Astrocyte (in vitro differentiated cells and primary cell): ENCODE measurements at places on chromosomes 5 and 9. TPM values are rescaled to one million over a fixed set of nuclear protein-coding genes. Genes with fewer than 3 reads are reported as not detected.

DNA sequence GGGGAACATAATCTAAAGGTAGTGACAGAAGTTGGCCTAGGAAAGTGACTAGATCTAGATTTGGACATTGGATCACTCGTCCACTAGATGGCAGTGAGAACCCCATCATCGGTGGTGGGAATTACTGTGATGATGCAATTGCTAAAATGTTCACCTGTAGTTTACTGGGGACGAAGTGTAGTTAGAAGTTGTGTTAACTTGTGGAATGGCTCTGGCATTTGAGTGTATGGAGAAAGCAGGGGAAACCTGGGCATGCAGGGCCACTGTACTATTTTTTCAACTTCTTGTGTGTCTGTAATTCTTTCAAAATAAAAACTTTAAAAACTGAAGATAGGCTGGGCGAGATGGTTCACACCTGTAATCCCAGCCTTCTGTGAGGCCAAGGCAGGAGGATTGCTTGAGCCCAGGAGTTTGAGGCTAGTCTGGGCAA is 75.5 kb downstream of the PHAX start:
- no peaks in the 10 kb centered on the region for H3K27me3 ChIP-seq
- H3K36me3 ChIP-seq, result no peaks in the 10 kb centered on the region
- peak; percentile 35 for DNase-seq
- no peaks in the 10 kb centered on the region for H3K4me1 ChIP-seq
- no peak overlapping the region for H3K27ac ChIP-seq

- no peaks in the 10 kb centered on the region for H3K27me3 ChIP-seq
- no peak for DNase-seq
Measured at GRCh38 chr5:39604491-39604890, 179.7 kb upstream of the DAB2 start.

DNA sequence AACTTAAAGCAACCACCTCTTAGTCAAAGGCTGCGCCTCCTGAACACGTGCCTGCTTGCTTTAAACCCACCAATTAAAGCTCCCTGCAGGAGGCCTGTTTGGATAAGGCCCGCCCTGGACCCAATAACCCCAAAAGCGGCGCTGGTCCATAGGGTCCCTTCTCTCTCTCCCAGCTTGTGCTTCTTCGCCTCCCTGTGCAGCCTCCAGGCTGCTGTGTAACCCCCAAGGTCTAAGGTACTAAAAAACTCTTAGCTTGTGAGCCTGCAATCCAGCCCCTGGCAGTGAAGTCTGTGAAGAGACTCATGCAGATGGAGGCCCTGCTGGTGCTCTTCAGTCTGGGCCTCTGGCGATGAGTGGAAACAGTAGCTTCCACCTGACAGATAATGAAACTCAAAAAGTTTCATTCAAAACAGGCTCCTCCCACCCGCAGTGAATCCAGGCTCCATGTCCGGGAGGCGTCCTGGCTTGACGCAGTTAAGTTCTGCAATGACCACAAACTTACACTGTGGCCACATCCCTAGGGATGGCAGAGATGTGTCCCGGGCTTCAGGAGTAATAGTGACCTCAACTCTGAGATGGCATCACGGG is 97.3 kb downstream of the PRRT1B start:
- no peak overlapping the region for H3K4me3 ChIP-seq
- no peak for DNase-seq
- H3K4me1 ChIP-seq, result no peaks in the 10 kb centered on the region
- H3K27ac ChIP-seq, result no peak overlapping the region
- H3K36me3 ChIP-seq, result peaks cover 2% of the 10 kb centered on the region

The PCDHGA5 gene
- 0.29 and 0.30 TPM in 2 replicates for total RNA-seq

- H3K27ac ChIP-seq, result no peak overlapping the region
- no peak for DNase-seq
- peaks cover 2% of the 10 kb centered on the region for H3K27me3 ChIP-seq
- H3K36me3 ChIP-seq, result no peaks in the 10 kb centered on the region
- no peaks in the 10 kb centered on the region for H3K4me1 ChIP-seq
- H3K4me3 ChIP-seq, result no peak overlapping the region
Measured at GRCh38 chr9:101438523-101438922, 2.9 kb upstream of the ALDOB start.

The LIX1 gene
- 0.24 and 0.59 TPM in 2 replicates for total RNA-seq

GRCh38 chr5:81626524-81626923 is 124.4 kb downstream of the SSBP2 start:
- peak overlapping the region; percentile 28 for H3K27ac ChIP-seq
- H3K27me3 ChIP-seq, result no peaks in the 10 kb centered on the region
- H3K4me1 ChIP-seq, result peaks cover 6% of the 10 kb centered on the region
- peak; percentile 87 for DNase-seq

- no peaks in the 10 kb centered on the region for H3K27me3 ChIP-seq
- no peak overlapping the region for H3K27ac ChIP-seq
- no peak for DNase-seq
- H3K36me3 ChIP-seq, result no peaks in the 10 kb centered on the region
- no peaks in the 10 kb centered on the region for H3K4me1 ChIP-seq
Measured at GRCh38 chr9:105269593-105269992, 25.1 kb downstream of the SLC44A1 start.

GRCh38 chr5:156339139-156339841 is 12.3 kb downstream of the SGCD start:
- DNase-seq, result no peak
- no peak overlapping the region for H3K27ac ChIP-seq
- no peaks in the 10 kb centered on the region for H3K4me1 ChIP-seq
- no peak overlapping the region for H3K4me3 ChIP-seq

GRCh38 chr5:61657686-61658085 is 325.6 kb downstream of the ZSWIM6 start:
- no peaks in the 10 kb centered on the region for H3K36me3 ChIP-seq
- no peak for DNase-seq
- no peak overlapping the region for H3K27ac ChIP-seq
- peaks cover under 1% of the 10 kb centered on the region for H3K27me3 ChIP-seq

GRCh38 chr5:154575546-154576428 is 97.8 kb upstream of the HAND1 start:
- H3K36me3 ChIP-seq, result no peaks in the 10 kb centered on the region
- H3K4me3 ChIP-seq, result no peak overlapping the region
- H3K27ac ChIP-seq, result no peak overlapping the region
- no peaks in the 10 kb centered on the region for H3K4me1 ChIP-seq
- peaks cover 23% of the 10 kb centered on the region for H3K27me3 ChIP-seq

The BBLN gene
- total RNA-seq, result 47.3 and 56.6 TPM in 2 replicates

- H3K36me3 ChIP-seq, result no peaks in the 10 kb centered on the region
- no peaks in the 10 kb centered on the region for H3K27me3 ChIP-seq
- H3K27ac ChIP-seq, result peak overlapping the region; percentile 18
- H3K4me1 ChIP-seq, result no peaks in the 10 kb centered on the region
- H3K4me3 ChIP-seq, result no peak overlapping the region
- peak; percentile 47 for DNase-seq
Measured at GRCh38 chr5:111792471-111793058, 35.6 kb upstream of the NREP start.

DNA sequence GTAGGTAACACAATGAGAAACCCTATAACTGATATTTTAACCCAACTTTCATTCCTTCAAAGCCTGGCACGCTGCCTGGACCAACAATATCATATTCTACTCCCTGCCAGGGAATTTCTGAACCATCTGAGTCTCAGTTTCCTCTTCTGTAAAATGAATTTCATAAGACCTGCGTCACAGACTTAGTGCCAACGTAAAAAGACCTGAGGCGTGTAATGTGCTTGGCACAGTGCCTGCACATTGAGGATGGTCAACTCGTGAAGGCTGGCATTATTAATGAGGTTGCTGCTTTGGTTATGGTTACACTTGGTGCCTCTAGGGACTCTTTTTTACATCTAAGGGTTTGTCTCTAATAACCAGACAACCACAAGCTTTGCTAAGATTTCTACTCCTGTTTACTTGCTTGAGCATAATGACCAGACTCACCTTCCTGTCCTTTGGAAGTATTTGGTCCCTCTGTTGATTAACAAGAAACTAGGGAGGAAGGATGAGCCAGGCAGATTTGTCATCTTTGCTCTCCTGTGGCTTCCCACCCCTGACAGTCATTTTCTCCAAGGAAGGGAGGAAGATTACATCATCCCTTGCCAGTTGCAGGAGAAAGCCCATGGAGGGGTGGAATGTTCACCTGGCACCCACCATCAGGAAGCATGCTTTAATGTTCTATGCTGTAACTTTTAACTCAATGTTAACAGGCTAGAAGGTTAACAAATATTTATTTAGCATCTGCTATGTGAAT is 79.0 kb downstream of the PAPPA start:
- no peaks in the 10 kb centered on the region for H3K27me3 ChIP-seq
- H3K36me3 ChIP-seq, result peaks cover 5% of the 10 kb centered on the region
- peak overlapping the region; percentile 87 for H3K27ac ChIP-seq
- H3K4me1 ChIP-seq, result peaks cover 29% of the 10 kb centered on the region
- DNase-seq, result peak; percentile 25

GRCh38 chr5:883475-884181 is 9.0 kb downstream of the BRD9 start:
- H3K27ac ChIP-seq, result no peak overlapping the region
- no peaks in the 10 kb centered on the region for H3K27me3 ChIP-seq
- no peaks in the 10 kb centered on the region for H3K4me1 ChIP-seq
- DNase-seq, result no peak
- H3K4me3 ChIP-seq, result no peak overlapping the region
- H3K36me3 ChIP-seq, result peaks cover 48% of the 10 kb centered on the region

DNA sequence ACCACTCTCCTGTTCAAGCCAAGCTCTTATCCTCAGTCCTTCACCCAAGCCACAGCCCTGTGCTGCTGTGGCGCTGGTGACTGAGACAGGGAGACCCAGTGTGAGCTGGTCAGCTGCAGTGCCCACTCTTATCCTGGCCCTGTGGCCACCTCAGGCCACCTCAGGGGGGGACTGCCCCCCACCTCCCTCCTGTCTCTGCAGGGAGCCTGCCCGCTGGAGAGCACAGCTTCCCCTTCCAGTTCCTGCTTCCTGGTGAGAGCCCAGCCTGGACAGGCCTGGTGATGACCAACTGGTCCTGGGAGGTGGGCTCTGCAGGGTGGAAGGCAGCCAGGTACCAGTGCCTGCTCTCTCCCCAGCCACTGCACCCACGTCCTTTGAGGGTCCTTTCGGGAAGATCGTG is 5.5 kb upstream of the EHMT1 start:
- H3K4me3 ChIP-seq, result no peak overlapping the region
- DNase-seq, result no peak
- H3K4me1 ChIP-seq, result peaks cover 25% of the 10 kb centered on the region
- H3K27me3 ChIP-seq, result no peaks in the 10 kb centered on the region

GRCh38 chr9:35659340-35659739 is 1.2 kb downstream of the CCDC107 start:
- peaks cover 6% of the 10 kb centered on the region for H3K36me3 ChIP-seq
- peak overlapping the region; percentile 100 for H3K27ac ChIP-seq
- no peaks in the 10 kb centered on the region for H3K27me3 ChIP-seq

- H3K36me3 ChIP-seq, result no peaks in the 10 kb centered on the region
- DNase-seq, result no peak
- H3K27ac ChIP-seq, result no peak overlapping the region
- no peak overlapping the region for H3K4me3 ChIP-seq
- no peaks in the 10 kb centered on the region for H3K4me1 ChIP-seq
Measured at GRCh38 chr5:11540112-11540511, 364.1 kb downstream of the CTNND2 start.

GRCh38 chr5:107864793-107865192 is 194.1 kb upstream of the EFNA5 start:
- peaks cover 13% of the 10 kb centered on the region for H3K4me1 ChIP-seq
- peak; percentile 80 for DNase-seq
- no peaks in the 10 kb centered on the region for H3K27me3 ChIP-seq
- no peak overlapping the region for H3K27ac ChIP-seq
- no peaks in the 10 kb centered on the region for H3K36me3 ChIP-seq

DNA sequence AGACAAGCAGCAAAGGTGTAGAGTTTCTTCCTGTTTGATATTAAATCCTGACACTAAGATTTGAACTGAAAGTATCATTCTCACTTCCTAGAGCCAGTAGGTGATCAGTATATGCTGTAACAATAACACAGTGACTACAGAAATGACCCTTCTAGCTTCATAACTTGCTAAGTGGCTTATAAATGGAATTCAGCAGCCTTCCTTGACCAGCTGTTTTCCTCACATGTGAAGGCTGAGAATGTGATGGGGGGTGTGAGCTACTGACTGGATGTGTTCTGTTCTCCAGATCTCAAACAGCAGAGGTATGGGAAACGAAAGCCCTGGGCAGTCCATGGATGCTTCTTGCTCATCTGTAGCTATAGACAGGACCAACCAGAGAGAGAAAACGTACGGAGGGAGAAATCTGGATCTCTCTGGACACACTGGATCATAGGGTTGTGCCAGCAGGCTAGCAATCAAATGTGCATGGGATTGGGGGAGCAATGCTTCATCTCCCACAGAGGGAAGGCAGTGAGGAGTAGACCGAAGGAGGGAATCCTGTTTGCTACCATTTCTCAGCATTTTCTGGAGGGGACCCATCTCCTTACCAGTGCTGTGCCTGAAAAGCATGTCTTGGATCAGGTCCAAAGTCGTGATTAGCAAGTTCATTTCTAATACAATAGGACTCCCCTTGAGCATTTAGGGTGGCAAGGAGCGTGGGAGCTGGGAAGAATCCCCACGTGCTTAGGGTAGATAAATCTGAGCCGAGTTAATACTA is 39.4 kb downstream of the TNFAIP8 start:
- no peaks in the 10 kb centered on the region for H3K36me3 ChIP-seq
- no peak overlapping the region for H3K27ac ChIP-seq

GRCh38 chr5:149128023-149128875 is 13.0 kb upstream of the ABLIM3 start:
- H3K4me3 ChIP-seq, result no peak overlapping the region
- DNase-seq, result no peak
- H3K27ac ChIP-seq, result no peak overlapping the region
- no peaks in the 10 kb centered on the region for H3K36me3 ChIP-seq
- peaks cover 4% of the 10 kb centered on the region for H3K4me1 ChIP-seq

GRCh38 chr5:134289509-134290113 is 63.7 kb upstream of the PPP2CA start:
- no peaks in the 10 kb centered on the region for H3K36me3 ChIP-seq
- peak; percentile 52 for DNase-seq
- no peaks in the 10 kb centered on the region for H3K4me1 ChIP-seq
- no peaks in the 10 kb centered on the region for H3K27me3 ChIP-seq
- no peak overlapping the region for H3K27ac ChIP-seq

- H3K27ac ChIP-seq, result peak overlapping the region; percentile 94
- DNase-seq, result peak; percentile 71
- H3K4me3 ChIP-seq, result peak overlapping the region; percentile 21
- H3K27me3 ChIP-seq, result no peaks in the 10 kb centered on the region
- H3K4me1 ChIP-seq, result peaks cover 46% of the 10 kb centered on the region
Measured at GRCh38 chr5:134124289-134125038, 10.0 kb downstream of the TCF7 start.

- H3K27me3 ChIP-seq, result peaks cover 33% of the 10 kb centered on the region
- H3K4me1 ChIP-seq, result peaks cover 8% of the 10 kb centered on the region
- H3K4me3 ChIP-seq, result peak overlapping the region; percentile 41
- DNase-seq, result no peak
Measured at GRCh38 chr9:109319017-109319625, 1.7 kb downstream of the EPB41L4B start.

GRCh38 chr5:73230264-73231245 is 57.6 kb downstream of the TMEM174 start:
- H3K4me3 ChIP-seq, result no peak overlapping the region
- H3K27ac ChIP-seq, result no peak overlapping the region
- no peak for DNase-seq
- H3K27me3 ChIP-seq, result peaks cover 10% of the 10 kb centered on the region
- H3K36me3 ChIP-seq, result no peaks in the 10 kb centered on the region

The GPRIN1 gene
- total RNA-seq, result 6.8 and 8.2 TPM in 2 replicates

The GDNF gene
- total RNA-seq, result 20.5 and 21.5 TPM in 2 replicates
